Mucosa of gallbladder (tissue), 1 donor: ENCODE measurements at places on chromosomes 16 and 17. TPM values are rescaled to one million over a fixed set of nuclear protein-coding genes. Genes with fewer than 3 reads are reported as not detected.

The DPEP2 gene
- 3.4 TPM for total RNA-seq

The ITFG1 gene
- total RNA-seq, result 68.7 TPM

The SLC47A1 gene
- 15.4 TPM for total RNA-seq

The KRTAP4-6 gene
- not detected for total RNA-seq

The NPIPB6 gene
- total RNA-seq, result 3.3 TPM

The TEKT1 gene
- total RNA-seq, result not detected

The SYT17 gene
- total RNA-seq, result 4.0 TPM

The TCAP gene
- total RNA-seq, result 2.0 TPM

The VMO1 gene
- total RNA-seq, result 3.9 TPM

The KRT12 gene
- total RNA-seq, result not detected

The CCL7 gene
- not detected for total RNA-seq

The LAT gene
- 14.3 TPM for total RNA-seq

The OR1A1 gene
- not detected for total RNA-seq

The NATD1 gene
- 20.6 TPM for total RNA-seq

The FASN gene
- 181 TPM for total RNA-seq

The MAP3K14 gene
- total RNA-seq, result 19.1 TPM

The MEOX1 gene
- 5.0 TPM for total RNA-seq

- peak; percentile 97 for DNase-seq
Measured at GRCh38 chr17:36948717-36949460, at the start of gene AATF. Gene AATF (plus strand): TSS chr17:36948954. CDS start chr17:36949126, 172 bp downstream.

- no peak for DNase-seq
Measured at GRCh38 chr17:73713136-73713535, 68.9 kb upstream of the SDK2 start.

DNA sequence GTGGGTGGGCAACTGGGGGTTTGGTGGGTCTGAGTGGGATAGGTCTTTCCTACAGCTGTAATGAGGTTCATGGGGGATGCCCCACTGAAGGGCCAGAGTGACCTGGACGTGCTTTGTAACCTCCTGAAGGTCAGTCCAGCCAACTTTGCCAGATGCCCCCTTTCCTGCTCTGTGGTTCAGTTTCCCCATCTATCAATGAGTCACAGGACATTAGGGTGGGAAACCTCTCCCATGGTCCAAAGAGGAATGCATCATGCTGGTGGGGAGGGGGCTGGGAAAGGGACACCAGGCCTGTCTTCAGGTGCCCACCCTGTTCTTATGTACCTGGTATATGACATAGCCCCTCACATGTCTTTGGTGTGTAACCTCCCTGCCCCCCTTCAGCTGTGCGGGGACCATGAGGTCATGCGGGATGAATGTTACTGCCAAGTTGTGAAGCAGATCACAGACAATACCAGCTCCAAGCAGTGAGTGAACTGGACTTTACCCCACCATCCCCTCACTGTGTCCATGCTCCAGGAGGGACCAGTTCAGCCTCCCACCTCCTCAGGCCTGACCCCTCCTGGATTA lies 24.0 kb upstream of the ALKBH5 start:
- DNase-seq, result no peak

GRCh38 chr17:50355336-50355700 lies 9.4 kb downstream of the XYLT2 start:
- no peak for DNase-seq

DNA sequence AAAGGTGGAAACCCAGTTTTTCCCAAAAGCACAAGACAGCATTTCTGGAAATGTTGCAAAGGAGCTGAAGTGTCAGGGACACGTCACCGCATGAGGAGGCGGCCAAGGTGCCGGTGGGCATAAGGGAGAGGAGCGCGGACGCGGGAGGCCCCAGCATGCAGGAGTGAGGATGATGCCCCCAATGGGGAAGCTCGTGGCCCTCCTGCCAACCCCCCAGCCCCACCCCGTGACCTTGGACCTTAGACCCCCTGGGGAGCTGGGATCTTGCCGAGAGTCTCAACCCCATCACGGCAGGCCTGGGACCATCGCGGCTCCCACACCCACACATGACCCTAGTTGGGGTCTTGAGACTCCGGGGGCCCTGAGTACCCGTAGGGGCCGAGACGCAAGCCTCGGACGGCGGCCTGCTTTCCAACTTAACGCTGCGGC lies 119.4 kb upstream of the METRNL start:
- no peak for DNase-seq

GRCh38 chr16:4846901-4847773 lies at the start of the genes GLYR1 and UBN1:
Gene GLYR1 (minus strand): TSS chr16:4847288. CDS start chr16:4847265, 23 bp downstream.
Gene UBN1 (plus strand): TSS chr16:4847481. CDS start chr16:4852918, 5,437 bp downstream.
- peak; percentile 99 for DNase-seq

GRCh38 chr16:4347765-4348509 lies 3.2 kb downstream of the PAM16 start:
- DNase-seq, result no peak

DNA sequence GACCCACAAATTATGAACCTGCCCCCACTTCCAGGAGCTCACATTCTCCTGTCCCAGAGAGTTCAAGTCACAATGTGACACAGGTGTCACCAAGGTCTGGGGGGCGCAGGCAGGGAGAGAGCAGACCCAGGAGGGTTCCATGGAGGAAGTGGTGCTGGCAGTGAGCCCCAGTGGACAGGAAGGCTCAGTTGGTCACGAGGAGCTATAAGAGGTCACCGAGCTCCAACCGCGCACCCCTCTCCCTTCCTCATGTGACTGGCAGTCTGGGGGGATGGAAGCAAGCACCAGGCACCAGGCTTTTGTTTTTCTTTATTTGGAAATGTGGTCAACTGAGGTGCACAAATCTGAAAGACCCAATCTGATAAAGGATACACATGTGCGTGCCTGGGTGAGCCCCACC lies 2.5 kb downstream of the ITGAD start:
- DNase-seq, result peak; percentile 36

DNA sequence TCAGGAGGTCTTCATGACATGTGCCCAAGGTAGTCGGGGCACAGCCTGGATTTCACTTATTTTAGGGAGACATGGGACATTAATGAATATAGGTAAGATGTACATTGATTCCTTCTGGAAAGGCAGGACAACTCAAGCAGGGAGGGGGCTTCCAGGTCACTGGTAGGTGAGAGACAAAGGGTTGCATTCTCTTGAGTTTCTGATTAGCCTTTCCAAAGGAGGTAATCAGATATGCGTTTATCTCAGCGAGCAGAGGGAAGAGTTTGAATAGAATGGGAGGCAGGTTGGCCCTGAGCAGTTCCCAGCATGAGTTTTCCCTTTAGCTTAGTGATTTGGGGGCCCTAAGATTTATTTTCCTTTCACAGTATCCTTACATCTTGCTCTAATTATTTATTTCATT lies 443.8 kb upstream of the EEF2KMT start:
- no peak for DNase-seq

- no peak for DNase-seq
Measured at GRCh38 chr17:41118721-41119120, 548 bp upstream of the KRTAP4-11 start.

GRCh38 chr17:40633871-40634270 lies 13.7 kb downstream of the SMARCE1 start:
- DNase-seq, result no peak

- no peak for DNase-seq
Measured at GRCh38 chr16:57949013-57949412, 21.9 kb downstream of the CNGB1 start.

DNA sequence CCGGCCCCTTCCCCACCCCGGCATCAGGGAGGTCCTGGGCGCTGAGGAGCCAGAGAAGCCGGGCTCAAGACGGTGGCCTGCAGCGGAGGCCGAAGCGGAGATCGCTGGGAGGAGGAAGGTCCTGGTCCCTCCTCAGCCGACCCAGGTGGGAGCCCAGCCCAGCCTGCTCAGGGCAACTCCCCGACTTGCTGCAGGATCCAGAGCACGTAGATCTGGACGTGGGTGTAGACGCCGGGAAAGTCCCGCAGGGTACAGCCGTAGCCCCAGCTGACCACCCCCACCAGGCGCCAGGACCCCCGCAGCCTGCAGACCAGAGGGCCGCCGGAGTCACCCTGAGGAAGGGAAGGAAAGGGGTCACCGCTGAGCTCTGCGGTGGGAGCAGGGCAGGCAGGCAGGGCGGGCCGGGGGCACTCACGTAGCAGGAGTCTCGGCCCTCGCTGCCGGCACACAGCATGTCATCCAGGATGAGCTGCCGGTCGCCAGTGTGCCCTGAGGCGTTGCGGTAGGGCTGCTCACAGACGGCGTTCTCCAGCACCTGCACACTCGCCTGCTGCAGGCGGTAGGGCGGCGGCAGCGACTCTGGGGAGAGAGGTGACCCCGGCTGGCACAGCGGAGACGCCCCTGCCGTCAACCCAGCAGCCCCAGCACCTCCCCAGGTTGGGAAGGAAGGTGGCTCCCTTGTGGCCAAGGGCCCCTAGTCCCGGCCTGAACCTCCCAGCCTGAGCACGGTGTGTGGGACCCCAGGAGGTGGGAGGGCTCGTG lies 5.4 kb downstream of the TPSD1 start:
- DNase-seq, result no peak

GRCh38 chr17:78759203-78759968 lies 22.7 kb downstream of the CYTH1 start:
- DNase-seq, result peak; percentile 61

DNA sequence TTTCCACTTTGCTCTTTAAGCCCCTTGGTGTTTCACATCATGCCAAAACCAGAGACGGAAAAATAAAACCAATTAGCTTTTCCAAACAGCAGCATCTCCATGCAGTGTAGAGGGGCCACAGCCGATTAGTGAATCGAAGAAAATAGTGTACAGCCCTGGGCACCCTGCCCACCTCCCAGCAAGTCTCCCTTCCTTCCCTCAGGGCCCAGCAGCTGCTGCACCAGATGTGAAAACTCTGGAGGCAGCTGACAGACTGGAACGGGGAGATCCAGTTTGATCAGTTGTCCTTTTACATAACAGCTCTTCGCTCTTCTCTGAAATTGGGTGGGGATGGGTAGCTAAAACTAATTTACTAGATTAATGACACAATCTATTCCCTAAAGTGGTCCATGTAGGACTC lies 19.3 kb downstream of the TMEM11 start:
- DNase-seq, result no peak

- DNase-seq, result peak; percentile 46
Measured at GRCh38 chr17:42436391-42436790, 13.3 kb upstream of the CAVIN1 start.

GRCh38 chr17:52154466-52154865 lies 4.0 kb downstream of the CA10 start:
- DNase-seq, result no peak

- no peak for DNase-seq
Measured at GRCh38 chr16:72291121-72291520, 119.2 kb upstream of the PMFBP1 start.

- no peak for DNase-seq
Measured at GRCh38 chr16:6247775-6248174, 1084.9 kb upstream of the RBFOX1 start.

DNA sequence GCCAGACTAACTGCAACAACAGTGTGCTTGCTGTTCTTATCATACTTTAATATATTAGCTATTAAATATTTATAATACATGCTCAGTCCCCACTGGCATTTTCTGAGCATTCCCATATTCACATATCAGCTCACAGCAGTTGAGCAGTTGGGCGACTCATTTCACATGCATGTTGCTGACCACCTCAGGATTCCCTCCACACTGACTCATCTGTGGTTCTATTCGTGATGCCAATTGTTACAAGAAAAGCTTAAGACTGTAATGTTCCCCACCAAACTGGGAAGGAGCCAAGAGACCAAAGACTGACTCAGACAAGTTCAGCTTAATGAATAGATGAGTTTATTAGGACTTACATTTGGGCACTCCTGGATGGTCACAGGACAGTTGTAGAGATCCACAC lies 100.3 kb upstream of the KIF2B start:
- no peak for DNase-seq

DNA sequence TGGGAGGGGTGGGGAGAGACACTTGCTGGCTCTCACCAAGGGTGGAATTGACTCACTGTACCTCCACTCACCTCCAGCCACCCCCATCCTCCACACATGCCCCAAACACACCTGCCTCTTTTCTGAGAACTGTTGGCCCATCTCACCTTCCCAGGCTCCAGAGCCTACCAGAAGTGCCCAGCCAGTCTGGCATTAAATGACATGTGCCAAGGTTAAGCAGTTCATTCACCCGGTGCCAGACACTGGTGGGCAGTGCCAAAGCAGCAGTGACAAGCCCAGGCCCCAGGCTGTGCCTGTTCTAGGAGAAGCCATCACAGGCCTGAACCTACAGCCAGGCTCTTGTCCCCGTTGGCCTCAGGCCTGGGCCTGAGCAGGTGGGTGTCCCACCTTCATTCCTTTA lies 11.2 kb downstream of the MVP start:
- no peak for DNase-seq

GRCh38 chr17:7439462-7440112 lies at the start of gene FGF11:
Gene FGF11 (plus strand): TSS chr17:7439512. CDS start chr17:7439621, 109 bp downstream.
- no peak for DNase-seq

- DNase-seq, result no peak
Measured at GRCh38 chr17:76013377-76013932, 12.8 kb downstream of the CDK3 start.

DNA sequence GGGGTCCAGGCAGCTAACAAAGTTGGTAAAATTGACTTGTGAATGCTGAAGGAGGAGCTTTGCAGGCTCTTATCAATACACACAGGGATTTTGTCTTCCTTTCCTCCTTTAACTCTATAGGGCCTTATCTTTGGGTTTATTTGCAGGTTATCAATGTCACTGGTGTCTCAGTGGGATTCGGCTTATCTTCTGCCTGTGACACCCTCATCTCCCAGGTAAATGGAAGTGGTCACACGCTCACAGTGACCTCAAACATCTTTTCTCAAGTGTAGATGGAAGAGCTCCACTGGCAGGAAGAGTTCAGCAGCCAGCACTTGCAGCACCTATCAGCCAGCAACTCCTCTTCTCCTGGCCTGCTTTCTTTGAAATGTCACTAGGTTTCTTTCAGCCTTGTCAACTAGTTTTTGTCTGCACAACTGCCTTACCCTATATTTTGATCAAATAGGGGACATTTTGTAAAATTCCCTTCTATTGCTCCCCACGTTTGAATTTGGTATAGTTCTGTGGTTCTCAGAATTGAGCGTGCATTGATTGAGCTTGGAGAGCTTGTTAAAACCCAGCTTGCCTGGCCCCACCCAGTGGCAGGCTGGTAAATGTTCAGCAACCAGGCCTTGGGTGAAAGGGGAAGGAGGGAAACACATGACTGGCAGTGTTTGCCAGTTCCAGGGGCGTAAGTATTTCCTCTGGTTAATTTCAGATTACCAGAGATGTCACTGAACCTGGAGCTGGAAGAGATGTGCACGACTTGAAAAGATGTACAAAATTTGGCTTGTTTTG lies 12.8 kb downstream of the SLC47A1 start:
- DNase-seq, result peak; percentile 76
